M059J (cell line): ENCODE measurements at places on chromosomes 6 and 20. TPM values are rescaled to one million over a fixed set of nuclear protein-coding genes. Genes with fewer than 3 reads are reported as not detected.

- no peak for DNase-seq
Observed at GRCh38 chr20:24792641-24793495, 156.2 kb upstream of the CST7 start.

GRCh38 chr20:34546751-34547181, 11.8 kb upstream of the MAP1LC3A start:
- no peak for DNase-seq

Gene FOXQ1
- total RNA-seq, result not detected in 2 replicates

Gene CRIP3
- total RNA-seq, result not detected in 2 replicates

GRCh38 chr6:13256266-13257001, 71.9 kb downstream of the TBC1D7 start:
- DNase-seq, result no peak

Gene FUT9
- total RNA-seq, result not detected in 2 replicates

Gene OR5V1
- not detected in 2 replicates for total RNA-seq

Gene CRISP3
- total RNA-seq, result not detected in 2 replicates

Gene PLCG1
- total RNA-seq, result 59.4 and 65.7 TPM in 2 replicates

DNA sequence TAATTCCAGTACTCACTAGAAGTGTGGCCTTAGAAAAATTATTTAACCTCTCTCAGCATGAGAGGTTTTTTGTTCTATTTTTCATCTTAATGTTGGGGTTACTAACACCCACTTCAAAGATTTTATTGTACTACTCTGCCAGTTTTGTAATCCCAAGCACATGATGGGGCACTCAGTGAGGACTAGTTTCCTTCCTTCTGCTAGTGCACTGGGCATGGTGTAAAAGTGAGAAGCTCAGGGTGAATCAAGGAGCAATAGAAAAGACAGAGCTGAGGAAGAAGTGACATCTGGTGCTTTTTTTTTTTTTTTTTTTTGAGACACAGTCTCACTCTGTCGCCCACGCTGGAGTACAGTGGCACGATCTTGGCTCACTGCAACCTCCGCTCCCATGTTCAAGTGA, 439.4 kb upstream of the ARID1B start:
- DNase-seq, result no peak

DNA sequence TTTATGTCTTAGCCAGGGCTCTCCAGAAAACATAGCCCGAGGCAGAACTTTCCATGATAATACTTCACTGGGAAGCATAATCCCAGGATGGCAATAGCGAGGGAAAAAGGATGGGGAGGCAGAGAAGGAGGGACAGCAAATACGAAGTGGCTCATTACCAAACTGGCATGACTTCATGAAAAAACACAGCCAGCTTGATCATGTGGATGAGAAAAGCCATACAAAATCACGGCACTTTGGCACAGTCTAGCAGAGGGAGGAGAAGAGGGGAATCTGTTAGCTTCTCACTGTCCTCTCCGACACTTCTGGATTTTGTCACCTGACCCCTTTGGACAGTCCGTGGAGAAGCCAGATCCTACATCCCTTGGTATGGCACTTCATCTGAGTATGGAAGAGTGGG, 212.5 kb upstream of the GRIK2 start:
- DNase-seq, result peak; percentile 5

GRCh38 chr6:38796006-38796405, 80.9 kb downstream of the DNAH8 start:
- DNase-seq, result no peak

Gene MYCT1
- total RNA-seq, result 0.32 and 0.37 TPM in 2 replicates

Gene C6orf141
- total RNA-seq, result 11.7 and 16.6 TPM in 2 replicates

Gene BFSP1
- total RNA-seq, result 4.8 and 5.5 TPM in 2 replicates

DNA sequence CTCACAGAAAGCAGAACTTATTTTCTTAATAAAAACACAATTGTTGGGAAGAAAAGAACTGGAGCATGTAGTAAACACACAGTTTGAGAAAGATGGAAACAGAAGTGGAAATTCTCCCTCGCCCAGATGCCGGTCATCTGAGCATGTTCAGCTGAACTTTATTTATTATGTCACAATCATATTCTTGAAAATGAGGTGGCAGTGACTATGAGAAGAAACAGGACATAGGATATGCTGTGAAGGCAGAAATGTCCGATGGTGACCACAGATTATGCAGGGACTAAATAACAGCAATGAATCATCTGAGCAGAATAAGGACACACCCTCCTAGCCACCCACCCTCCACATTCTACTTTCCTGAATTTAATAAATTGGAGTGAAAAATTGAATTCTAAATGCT, 425.3 kb upstream of the NOX3 start:
- DNase-seq, result peak; percentile 75

Gene RIN2
- total RNA-seq, result 56.6 and 59.6 TPM in 2 replicates

GRCh38 chr6:165321555-165322145, 12.2 kb upstream of the C6orf118 start:
- DNase-seq, result no peak
